Activated T-helper 1 cell treated with anti-CD3 and anti-CD28 coated beads, Interleukin-12 subunit alpha, Interleukin-12 subunit beta, Interleukin-2, Interleukin-4 antibody, amounts not matched to agents 30 ng/mL and 10 ng/mL and 1 ng/mL, durations not matched to agents 14 hours and 24 hours and 36 hours (primary cell): ENCODE measurements at places on chromosomes 11 and 22. TPM values are rescaled to one million over a fixed set of nuclear protein-coding genes. Genes with fewer than 3 reads are reported as not detected.

MYBPC3 gene
- total RNA-seq, result not detected in 2 replicates

SCN4B gene
- total RNA-seq, result 0.08 TPM in 1 of 2 replicates, not detected in the other

SMIM35 gene
- 0.10 and 0.16 TPM in 2 replicates for total RNA-seq

PTPRCAP gene
- 108 and 109 TPM in 2 replicates for total RNA-seq

APOC3 gene
- not detected in 2 replicates for total RNA-seq

YPEL4 gene
- 0.26 and 0.39 TPM in 2 replicates for total RNA-seq

OR2AG1 gene
- total RNA-seq, result not detected in 2 replicates

NADSYN1 gene
- total RNA-seq, result 91.6 and 96.3 TPM in 2 replicates

RTCB gene
- total RNA-seq, result 103 and 105 TPM in 2 replicates

UPB1 gene
- total RNA-seq, result 0.21 and 0.27 TPM in 2 replicates

GVQW3 gene
- 3.9 and 4.7 TPM in 2 replicates for total RNA-seq

DNAJB7 gene
- not detected in 2 replicates for total RNA-seq

PKNOX2 gene
- not detected in 2 replicates for total RNA-seq

ARHGAP20 gene
- not detected in 2 replicates for total RNA-seq

UPK3A gene
- not detected in 2 replicates for total RNA-seq

TMEM151A gene
- not detected in 2 replicates for total RNA-seq

RASSF10 gene
- not detected in 2 replicates for total RNA-seq

OR5P2 gene
- total RNA-seq, result not detected in 2 replicates

NXPE2 gene
- total RNA-seq, result not detected in 2 replicates

CECR2 gene
- total RNA-seq, result 0.05 and 0.18 TPM in 2 replicates

LUZP2 gene
- not detected in 2 replicates for total RNA-seq

PDGFD gene
- not detected in 2 replicates for total RNA-seq

SMIM38 gene
- total RNA-seq, result 0.26 and 0.37 TPM in 2 replicates

SCN3B gene
- total RNA-seq, result not detected in 2 replicates

ASPHD2 gene
- 23.4 and 23.5 TPM in 2 replicates for total RNA-seq

KIAA1671 gene
- 16.5 and 17.6 TPM in 2 replicates for total RNA-seq

RAB36 gene
- total RNA-seq, result 0.08 TPM in 1 of 2 replicates, not detected in the other

CCDC87 gene
- total RNA-seq, result 0.29 and 0.37 TPM in 2 replicates

GP1BB gene
- total RNA-seq, result not detected in 2 replicates

TRIM48 gene
- total RNA-seq, result not detected in 2 replicates
